PC-3 (cell line): ENCODE measurements at places on chromosomes 2 and 18.

DNA sequence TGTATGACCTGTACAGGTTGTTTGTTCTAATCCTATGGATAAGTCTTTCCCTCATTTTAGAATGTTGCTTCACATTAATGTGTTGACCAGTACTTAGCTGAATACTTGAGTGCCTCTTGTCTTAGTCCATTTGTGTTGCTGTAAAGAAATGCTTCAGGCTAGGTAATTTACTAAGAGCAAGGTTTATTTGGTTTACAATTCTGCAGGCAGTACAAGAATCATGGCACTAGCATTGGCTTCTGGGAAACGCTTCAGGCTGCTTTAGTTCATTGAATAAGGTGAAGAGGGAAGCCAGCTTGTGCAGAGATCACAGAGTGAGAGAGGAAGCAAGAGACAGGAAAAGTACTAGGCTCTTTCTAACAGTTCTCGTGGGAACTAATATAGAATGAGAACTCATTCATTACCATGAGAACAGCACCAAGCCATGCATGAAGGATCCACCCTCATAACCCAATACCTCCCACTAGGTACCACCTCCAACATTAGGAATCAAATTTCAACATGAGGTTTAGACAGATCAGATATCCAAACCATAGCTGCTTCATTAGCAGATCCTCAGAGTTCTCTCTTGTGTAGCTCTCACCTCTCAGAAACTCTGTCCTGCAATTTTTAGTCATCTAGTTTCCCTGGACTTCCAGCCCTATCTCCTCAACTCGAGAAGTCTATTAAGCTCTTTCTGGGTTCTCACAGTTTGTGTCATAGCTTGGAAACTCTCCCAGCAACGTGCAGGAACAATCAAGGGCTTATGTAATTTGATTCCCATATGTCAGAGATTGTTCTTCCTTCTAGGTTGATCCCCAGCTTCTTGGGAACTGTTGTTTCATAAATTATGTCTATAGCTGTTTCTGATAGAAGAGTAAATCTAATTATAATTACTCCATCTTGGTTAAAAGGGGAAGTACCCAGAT, 2082.3 kb upstream of the CELF4 start:
- peak; percentile 68 for DNase-seq

GRCh38 chr18:23243178-23243577, 107.9 kb downstream of the CABLES1 start:
- DNase-seq: no peak

DNA sequence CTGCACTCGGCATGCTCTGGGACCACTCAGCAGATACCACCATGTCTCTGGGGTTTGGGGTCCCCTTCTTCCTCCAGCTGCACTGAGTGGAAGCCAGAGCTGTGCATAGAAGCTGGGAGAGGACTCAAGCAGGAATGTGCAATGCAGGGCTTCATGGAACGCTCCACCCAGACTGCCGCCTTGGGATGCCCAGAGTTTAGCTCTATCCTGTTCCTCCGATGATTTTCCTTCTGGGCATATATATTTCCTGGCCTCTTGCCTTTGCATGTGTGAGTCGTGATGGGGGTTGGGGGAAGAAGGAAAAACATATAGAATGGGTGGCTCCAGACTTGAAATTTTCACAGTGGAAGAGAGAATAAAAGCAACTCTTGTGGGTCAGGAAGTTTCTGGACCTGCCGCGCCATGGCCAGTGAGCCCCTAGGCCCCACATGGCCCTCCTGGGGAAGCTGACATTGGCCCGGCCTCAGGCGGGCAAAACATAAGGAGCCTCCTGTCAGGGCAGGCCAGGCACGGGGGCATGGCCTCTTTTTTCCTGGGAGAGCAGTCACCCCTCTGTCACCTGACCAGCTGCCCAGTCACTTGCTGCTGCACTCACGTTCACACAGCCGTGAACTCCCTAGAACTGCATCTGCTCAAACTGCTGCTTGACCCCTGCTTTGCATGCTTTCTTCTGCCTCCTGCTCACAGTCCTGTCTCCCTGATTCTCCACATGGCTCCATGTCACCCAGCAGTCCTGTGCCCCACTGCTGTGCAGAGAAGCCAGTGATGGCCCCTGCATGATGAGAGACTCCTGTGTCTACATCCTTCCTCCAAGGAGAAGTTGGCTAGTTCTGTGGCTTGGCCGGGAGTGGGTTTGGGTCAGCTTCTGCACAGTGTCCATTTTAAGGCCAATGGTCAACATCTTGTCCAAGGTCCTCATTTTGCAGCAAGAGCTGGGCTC, 197.8 kb downstream of the CTIF start:
- peak; percentile 43 for DNase-seq

DNA sequence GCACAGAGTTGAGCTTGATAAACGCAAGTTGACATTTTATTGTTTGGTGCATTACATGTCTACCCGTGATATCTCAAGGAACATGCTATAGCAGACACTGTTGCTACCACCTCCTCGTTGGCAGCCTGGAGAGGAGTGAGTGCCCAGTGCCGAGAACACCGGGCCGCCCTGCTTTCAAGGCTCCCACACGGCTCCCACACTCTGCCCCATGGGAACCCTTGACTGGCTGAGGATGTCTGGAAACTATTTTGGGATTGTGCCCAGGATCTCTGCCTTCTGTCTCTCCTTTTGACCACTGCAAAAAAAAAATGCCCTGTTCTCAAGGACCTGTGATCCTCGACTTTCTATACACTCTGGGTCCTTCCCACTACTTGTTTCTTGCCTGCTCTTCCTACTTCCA, 21.1 kb downstream of the TET3 start:
- DNase-seq: no peak

- no peak for DNase-seq
These were observed 91.1 kb downstream of the TTC32 start for GRCh38 chr2:19810637-19811036.

DNA sequence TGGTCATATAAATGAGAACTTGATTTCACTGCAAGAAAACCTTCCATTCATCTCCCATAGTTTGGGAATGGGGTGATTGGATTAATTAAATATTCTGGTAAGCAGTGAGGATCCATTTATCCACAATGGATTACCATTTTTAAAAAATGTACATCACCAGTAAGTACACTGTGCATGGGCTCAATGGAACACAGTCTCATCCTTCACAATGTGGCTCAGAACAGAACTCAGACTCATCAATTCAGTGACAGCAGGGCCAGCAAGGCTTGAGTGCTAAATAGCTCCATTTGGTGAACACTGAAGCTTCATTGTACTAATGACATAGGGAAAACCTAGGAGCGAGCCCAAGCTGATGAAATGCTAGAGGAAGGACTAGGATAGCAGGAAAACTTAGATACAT, 223.8 kb downstream of the CMPK2 start:
- no peak for DNase-seq

DNA sequence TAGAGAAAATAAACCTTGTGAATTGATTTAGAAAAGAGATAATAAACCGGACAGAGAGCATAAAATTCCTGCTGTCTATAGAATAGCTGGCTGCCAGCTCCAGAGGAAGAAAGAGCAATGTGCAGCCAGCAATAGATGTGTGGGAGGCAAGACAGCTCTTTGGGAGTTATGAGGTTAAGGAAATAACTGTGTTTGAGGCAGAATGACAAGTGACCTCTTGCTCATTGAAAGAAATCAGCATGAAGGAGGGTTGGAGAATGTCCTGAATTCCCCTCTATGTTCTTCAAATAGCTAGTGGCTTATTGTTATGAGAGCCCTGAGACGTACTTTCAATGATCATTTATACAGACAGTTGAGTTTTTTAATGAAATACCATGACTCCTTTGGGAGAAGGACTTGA, 1009.9 kb upstream of the NXPH2 start:
- DNase-seq: no peak

GRCh38 chr2:52500561-52500960, 1267.0 kb upstream of the CHAC2 start:
- no peak for DNase-seq

DNA sequence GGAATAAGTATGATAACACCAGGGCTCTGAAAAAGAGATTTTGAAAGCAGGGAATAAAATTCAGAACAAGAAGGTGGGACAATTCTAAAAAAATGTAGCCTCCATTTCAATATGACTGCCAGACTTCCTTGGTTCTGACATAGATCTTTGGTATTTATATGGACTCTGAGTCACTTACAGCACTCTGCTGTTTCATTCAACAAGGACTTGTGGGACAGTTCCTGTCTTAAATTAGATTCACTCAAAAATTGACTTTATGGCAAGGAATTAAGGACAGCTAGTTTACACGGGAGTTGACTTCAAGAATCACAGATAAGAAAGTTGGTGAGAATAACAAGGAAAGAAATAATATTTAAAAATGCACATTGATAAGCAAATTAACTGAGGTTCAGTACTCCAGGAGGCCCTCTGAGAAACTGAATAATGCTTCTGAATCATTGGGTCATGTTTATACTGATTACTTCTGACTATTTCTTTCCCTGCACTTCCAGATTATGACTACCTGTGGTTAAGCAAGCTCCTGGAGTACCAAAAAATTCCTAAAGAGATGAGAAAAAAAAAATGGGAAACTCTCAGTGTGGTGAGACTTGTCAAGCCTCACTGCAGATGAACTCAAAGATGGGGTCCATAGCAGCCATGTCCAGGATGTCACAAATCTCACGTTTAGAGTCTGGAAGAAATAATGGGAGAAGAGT, 828.3 kb upstream of the PIK3C3 start:
- peak; percentile 53 for DNase-seq

DNA sequence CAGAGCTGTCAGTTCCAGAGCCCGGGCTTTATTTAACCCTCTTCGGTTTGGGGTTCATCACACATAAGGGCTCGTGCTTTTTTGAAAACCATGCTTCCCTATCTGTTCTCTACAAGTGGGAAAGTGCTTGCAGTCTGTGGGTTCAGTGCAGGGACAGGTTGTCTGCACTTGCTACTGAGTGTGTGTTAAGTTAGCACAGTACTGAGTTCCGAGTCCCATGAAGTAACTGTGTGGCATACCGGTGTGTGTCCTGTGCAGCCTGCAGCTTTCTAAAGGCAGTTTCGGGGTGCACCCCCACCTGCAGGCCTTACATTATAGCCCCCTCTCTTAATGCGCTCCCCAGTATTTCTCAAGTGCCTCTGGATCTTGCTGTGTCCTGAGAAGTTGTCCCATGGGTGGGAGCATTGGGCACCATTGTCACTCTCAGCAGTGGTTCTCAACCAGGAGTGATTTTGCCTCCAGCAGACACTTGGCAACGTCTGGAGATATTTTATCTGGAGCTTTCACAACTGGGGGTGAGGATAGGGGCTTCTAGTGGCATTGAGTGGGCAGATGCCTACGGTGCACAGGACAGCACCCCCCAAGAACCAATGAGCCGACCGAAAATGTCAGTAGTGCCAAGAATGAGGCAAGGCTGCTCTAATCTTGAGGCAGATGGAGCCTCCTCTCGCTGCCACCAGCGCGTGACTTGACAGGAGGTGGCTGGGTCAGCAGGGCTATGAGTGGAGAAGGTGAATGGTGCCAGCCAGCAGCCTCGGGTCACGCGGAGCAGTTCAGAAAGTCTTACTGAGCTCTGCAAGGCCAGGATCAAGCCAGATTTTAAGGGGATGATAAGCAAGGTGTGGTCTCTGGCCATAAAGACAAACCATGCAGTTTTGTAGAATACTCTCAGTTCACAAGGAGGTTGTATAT, 152.2 kb downstream of the SMAD7 start:
- no peak for DNase-seq

DNA sequence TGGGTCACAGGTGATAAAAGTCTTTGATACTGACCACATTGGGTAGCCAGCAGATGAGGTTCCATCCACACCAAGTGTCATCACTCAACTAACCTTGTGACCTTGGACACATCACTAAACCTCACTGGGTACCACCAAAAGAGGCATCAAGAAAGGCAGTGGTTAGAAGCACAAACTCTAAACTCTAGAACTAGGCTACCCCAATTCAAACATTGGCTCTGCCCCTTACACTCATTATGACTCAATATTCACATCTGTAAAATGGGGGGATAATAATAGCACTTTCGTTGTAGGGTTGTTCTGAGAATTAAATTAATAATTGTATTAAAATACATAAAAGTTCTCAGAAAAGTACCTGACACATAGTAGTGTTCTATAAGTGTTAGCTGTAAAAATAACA, 15.8 kb upstream of the SMAD7 start:
- no peak for DNase-seq

GRCh38 chr2:152790883-152791282, 72.5 kb downstream of the ARL6IP6 start:
- no peak for DNase-seq

DNA sequence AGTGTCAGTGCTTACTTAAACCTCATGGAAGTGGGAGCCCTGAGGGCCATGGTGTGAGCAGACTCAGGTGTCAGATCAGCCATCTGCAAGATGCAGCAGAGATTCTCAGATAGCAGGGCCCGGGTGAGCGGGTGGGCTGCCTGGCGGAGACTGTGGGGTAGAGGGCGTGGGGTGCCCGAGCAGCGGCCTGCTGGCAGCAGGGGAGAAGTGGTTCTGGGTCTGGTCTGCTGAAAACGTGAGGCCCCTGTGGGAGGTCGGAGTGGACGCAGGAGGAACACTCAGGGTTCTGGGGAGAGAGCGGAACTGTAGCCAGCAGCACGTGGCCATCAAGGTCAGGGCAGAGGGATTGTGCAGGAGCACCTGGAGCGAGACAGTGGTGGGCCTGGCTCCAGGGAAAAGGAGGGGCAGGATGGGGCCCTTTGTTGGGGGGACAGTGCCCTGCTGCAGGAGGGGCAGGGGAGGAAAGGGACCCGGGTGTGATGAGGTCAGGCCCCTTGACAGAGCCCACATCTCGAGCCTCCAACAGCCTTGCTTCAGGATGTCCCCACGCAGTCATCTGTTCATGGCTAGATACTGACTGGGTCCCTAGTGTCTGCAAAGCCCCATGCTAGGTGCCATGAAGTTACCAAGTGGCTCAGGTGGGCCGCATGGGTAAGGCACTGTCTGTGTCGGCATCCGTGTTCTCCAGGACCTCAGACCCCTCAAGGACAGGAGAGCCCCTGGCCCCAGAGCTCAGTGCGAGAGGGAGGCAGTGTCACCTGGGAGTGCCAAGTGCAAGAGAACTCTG, 2.7 kb upstream of the ESPNL start:
- DNase-seq: no peak

DNA sequence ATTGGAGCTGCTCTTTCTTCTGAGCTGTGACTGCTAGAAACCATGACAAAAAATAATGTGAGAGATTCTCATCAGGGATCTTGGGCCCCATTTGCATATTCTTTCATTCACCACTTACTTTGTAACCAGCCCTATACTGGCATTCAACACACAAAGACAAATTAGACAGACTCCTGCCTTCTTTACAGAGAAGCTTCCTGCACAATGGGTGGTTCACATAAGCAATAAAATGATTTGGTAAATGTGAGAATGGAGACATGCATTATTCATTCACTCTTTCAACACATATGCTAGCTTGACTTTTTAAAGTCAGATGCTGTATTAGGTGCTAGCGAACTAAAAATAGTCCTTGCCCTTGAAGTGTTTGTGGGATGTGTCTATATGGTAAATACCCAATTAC, 174.4 kb downstream of the NCKAP5 start:
- no peak for DNase-seq

GRCh38 chr2:170090229-170090628, 87.7 kb upstream of the MYO3B start:
- no peak for DNase-seq

DNA sequence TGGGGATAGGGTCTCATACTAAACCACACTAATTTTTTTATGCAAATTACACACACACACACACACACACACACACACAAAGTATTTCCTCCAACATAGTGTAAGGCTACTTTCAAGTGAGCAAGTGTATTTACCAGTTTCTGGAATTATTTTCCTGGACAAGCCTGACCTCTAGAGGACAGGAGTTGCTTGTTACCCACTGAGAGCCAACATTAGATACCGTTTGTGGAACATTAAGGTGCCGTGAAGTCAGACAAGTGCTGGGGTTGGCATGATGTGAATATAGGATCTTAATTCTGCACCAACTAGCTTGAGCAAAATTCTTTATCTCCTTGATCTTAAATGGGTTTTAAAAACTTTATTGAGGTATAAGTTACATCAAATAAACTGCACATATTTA, 39.3 kb upstream of the SERPINB2 start:
- peak; percentile 84 for DNase-seq
